ENCODE measurements at places on chromosomes 16 and 17.

GRCh38 chr17:56949595-56949994, 11.3 kb downstream of the COIL start:
- no peak for DNase-seq

GRCh38 chr17:38733982-38734973, 4.1 kb downstream of the CISD3 start:
- no peak for DNase-seq

- no peak for DNase-seq
Observed at GRCh38 chr16:65771707-65772106, 594.8 kb upstream of the CDH5 start.

DNA sequence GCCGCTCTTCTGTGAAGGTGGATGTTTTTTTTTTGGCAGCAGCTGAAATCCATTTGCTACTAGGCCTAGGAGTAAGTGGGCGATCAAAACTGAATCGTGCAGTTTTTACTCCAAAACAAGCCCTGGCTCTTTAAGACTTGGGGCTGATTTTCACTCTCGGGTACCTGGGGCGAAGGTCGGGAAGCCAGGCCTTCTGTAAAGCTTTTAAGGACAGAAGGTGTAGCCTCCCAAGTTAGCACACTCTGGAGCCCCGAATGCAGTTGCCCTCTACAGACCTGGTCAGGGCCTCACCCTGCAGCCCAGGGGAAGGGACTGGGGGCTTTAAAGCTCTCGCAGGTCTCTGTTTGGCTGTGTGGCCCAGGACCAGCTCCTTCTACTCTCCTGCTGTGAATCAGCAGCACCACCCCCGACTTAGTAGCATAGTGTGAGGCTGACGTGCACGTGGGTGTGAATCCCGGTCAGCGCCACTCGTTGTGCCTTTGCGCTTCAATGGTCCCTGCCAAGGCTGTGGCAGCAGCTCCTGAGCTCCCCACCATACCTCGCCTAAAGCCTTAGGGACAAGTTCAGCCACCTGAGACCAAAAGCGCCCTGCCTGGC, 49.9 kb downstream of the TMEM235 start:
- DNase-seq, result no peak

- DNase-seq, result no peak
Observed at GRCh38 chr17:82836823-82837357, 2.9 kb downstream of the ZNF750 start.

GRCh38 chr17:70288540-70289290, 119.4 kb downstream of the KCNJ2 start:
- DNase-seq, result no peak

GRCh38 chr16:19892902-19893301, 8.3 kb upstream of the GPRC5B start:
- no peak for DNase-seq

- DNase-seq, result no peak
Observed at GRCh38 chr17:14398766-14399165, 97.9 kb downstream of the HS3ST3B1 start.

DNA sequence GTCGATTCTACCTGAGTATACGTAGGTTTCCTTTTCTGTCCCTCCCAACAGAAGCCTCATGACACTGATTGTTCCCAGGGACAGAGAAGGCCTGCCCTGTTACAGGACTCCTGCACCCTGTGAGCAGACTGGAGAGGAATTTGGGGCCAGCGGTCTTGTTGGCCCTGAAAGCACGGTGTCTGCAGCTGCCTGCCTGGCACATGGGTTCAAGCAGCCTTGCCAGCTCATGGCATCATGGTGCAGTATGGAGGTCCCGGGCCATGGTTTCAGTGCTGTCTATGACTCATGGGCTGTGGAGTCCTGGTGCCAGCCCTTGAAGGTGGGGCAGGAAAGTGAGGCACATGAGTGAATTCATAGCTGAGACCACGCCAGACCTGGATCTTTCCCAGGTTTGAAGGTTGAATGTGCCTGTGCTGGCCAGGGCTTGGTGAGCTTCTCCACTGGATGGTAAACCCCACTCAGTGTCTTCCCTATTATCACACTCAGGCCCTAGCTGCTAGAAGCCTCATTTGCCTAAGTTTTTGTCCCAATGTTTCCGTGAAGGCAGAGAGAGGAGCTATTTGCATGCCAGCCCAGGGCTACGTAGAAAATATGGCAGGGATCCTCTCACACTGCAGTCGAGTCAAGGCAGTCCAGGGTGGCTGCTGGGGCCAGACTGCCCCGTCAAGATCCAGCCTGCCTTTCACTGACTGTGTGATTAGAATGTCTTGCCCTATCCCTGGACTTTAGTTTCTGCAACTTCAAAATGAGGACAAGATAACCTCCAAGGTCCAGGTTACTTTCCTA, 277.2 kb upstream of the CCL2 start:
- DNase-seq, result no peak

GRCh38 chr16:56245197-56245596, 53.9 kb downstream of the GNAO1 start:
- no peak for DNase-seq

- DNase-seq, result no peak
Observed at GRCh38 chr17:74971842-74972106, 785 bp downstream of the HID1 start.

GRCh38 chr17:67693811-67694210, 23.9 kb upstream of the NOL11 start:
- DNase-seq, result no peak

- no peak for DNase-seq
Observed at GRCh38 chr17:69227541-69227940, 1.1 kb downstream of the ABCA10 start.

DNA sequence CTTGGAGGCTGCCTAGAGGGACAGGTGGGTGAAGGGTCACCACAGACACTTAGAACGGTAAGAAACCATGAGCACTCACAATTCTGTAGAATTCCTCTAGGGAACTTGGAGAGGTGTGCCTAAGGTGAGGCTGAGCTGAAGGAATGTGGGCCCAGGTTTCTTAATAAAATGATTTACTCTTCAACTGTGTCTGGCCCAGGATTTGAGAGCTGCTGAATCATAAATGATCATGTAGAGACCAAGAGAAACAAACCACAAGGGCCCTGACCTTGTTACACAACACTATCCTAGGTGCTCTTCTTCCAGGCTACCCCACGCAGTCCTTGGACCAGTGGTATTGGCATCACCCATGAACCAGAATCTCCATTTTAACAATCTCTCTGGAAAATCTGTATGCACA, 27.7 kb downstream of the ZNF18 start:
- no peak for DNase-seq

- DNase-seq, result no peak
Observed at GRCh38 chr17:11908711-11909146, 88.5 kb downstream of the ZNF18 start.

- no peak for DNase-seq
Observed at GRCh38 chr17:67517325-67517724, 140.2 kb downstream of the PITPNC1 start.

DNA sequence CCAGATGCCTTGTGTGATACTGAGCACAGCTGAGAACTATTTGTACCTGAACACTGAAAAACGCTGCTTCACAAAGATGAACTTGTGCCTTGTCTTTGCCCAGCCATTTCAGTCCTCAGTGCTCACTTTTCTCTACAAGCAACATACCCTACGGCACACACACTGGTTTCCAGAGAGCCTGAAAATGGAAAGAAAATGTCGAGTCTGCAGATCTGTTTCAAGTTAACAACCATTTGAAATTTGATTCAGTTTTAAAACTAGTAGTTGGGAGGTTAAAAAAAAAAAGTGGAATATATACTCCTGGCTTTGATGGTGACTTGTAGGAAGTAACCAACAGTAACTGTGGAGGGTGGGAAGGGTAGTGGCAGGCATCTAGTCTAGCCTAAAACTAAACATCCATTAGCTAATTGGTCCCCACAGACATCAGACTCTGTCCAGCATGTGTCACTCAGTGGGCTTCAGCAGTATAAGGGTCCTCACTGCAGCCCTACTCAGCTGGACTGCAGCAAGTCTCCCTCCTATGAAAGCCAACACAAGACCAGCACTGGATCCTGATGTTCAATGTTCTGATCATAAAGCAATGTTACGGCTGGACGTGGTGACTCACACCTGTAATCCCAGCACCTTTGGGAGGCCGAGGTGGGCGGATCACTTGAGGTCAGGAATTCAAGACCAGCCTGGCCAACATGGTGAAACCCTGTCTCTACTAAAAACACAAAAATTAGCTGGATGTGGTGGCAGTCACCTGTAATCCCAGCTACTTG, 27.1 kb downstream of the ERN1 start:
- no peak for DNase-seq

GRCh38 chr17:62666061-62666800, 38.8 kb downstream of the MRC2 start:
- no peak for DNase-seq

Data from activated CD4-positive, alpha-beta memory T cell treated with anti-CD3 and anti-CD28 coated beads, Interleukin-2, amount 10 ng/mL, durations not matched to agents 7 days and 5 days (primary cell).